CD4-positive, alpha-beta memory T cell (primary cell): ENCODE measurements at places on chromosomes 16 and 17. TPM values are rescaled to one million over a fixed set of nuclear protein-coding genes. Genes with fewer than 3 reads are reported as not detected.
A peak's percentile ranks its signal among the peaks of the same experiment; 100 is the strongest.

DNA sequence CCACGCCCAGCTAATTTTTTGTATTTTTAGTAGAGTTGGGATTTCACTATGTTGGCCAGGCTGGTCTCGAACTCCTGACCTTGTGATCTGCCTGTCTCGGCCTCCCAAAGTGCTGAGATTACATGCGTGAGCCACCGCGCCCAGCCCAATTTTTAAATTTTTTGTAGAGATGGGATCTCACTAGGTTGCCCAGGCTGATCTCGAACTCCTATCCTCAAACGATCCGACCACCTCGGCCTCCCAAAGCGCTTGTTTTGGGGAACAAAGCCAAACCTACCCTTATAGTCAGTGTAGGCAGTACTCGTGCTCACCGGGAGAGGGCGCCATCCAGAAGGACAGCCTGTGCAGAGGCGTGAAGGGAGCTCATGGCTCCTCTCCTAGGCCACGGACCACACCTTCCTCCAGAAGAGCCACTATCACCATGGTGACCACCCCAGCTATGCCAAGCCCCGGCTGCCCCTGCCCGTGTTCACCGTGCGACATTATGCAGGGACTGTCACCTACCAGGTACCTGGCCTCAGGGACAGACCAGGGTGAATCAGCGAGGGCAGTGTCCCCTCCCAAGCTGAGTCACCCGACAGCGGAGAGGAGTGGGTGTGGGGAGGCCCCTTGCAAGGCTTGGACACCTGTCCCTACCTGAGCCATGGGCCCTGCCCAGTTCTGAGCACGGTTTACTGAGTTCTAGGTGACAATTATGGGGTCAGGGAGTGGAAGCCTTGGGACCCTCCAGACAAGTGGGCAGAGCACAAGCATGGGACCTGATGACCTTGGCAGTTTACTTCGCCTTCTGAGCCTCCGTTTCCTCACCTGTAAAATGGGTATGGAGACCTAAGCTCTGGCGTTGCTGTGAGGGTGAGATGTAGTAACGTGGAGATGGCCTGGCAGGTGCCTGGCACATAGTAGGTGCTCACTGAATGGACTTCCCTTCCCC is 13.7 kb downstream of the MYO15B start:
- DNase-seq: peak; percentile 48

- no peak for DNase-seq
Measured at GRCh38 chr17:82157046-82158035, 55.3 kb downstream of the CCDC57 start.

The TRPV2 gene
- 101 TPM for total RNA-seq

GRCh38 chr17:78214706-78215061 is 631 bp downstream of the BIRC5 start:
- no peak for DNase-seq

GRCh38 chr17:34307110-34307509 is 12.1 kb upstream of the CCL8 start:
- no peak for DNase-seq

GRCh38 chr16:69324585-69325253 is 5.7 kb downstream of the PDF start:
- DNase-seq: no peak

DNA sequence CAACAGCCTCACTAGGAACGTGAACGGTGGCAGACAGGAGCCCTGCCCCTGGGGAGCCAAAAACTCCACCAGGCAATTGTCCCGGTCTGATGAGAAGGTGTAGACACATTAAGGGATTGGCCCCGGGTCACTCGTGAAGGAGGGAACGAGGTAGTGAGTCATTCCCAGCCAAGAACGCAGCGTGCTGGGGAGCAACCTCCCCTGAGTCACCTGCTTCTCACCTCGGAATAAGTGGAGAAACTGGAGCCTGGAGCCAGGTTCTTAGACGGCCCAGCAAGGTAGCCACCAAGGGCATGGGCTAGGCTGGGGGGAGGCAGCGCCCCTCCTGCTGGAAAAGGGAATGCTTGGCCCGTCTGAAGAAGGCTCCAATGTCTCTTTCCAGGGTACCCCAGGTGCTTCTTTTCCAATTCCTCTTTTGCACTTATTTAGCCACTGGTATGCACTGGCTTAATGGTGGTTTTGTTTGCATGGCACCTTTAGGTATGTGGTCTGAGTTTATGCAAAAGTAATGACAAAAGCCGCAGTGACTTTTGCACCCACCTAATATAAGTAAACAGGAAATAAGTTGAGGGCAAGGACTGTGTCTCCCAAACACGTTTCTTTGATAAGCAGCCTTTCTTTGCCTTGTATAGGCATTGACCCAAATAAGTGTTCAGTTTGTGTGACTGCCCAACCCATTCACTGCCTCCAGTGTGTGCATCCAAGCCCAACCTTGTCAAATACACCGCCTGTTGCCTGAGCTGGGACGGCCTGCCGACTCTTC is 1.8 kb upstream of the HELZ start:
- peak; percentile 60 for DNase-seq

GRCh38 chr17:22286337-22287041 is 594.2 kb downstream of the KCNJ18 start:
- DNase-seq: no peak

DNA sequence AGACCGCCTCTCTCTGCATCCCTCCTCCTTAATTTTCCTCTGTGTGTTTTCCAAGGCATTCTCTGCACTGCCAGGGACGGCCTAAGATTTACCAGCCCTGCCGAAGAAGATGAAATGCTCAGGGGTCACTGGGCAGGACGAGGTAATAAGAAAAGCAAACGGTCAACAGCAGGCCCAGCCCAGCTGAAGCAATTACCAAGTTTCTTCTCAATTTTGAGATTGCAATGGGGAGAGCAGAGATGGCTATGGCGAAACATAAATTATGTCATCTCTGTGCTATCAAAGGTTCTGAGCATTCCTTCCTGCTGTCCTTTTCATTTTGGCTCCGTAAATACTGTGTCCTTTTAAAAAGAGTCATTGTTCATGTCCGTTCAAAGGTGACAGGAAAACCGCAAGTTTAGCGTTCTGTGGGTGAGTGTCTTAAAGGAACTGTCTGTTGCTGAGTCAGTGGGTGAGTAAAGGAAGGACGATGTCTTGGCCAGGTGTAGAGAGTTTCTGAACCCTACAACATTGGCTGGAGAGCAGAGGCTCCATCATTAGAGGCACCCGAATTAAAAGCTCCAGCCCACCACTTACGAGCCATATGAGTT is 753.9 kb upstream of the EEF2KMT start:
- no peak for DNase-seq

DNA sequence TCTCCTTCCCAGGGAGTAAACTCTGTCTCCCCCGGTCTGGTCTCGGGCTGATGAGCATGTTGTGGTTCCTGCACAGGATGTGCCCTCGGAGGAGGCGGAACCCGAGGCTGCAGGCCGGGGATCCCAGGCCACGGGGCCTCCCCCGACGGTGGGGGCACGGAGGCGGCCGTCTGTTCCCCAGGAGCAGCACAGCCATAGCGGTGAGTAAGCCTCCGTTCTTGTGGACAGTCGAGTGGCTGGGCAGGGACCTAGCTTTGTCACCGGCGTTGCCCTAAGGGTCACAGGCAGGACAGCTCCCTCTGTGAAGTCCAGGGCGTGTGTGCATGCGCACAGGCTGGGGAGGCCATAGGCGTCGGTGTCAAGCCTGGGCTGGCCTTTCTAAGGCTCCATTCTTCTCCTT is 3.5 kb downstream of the ZNF213 start:
- DNase-seq: no peak

- no peak for DNase-seq
Measured at GRCh38 chr17:82979718-82980117, 99.7 kb upstream of the METRNL start.

- no peak for DNase-seq
Measured at GRCh38 chr16:65121870-65122723, at the start of gene CDH11. Gene CDH11, minus strand, starts transcription at chr16:65122063. Its CDS starts 117,194 bp downstream, at chr16:65004869.

The GNGT2 gene
- 2.9 TPM for total RNA-seq

The KRT31 gene
- total RNA-seq: not detected

DNA sequence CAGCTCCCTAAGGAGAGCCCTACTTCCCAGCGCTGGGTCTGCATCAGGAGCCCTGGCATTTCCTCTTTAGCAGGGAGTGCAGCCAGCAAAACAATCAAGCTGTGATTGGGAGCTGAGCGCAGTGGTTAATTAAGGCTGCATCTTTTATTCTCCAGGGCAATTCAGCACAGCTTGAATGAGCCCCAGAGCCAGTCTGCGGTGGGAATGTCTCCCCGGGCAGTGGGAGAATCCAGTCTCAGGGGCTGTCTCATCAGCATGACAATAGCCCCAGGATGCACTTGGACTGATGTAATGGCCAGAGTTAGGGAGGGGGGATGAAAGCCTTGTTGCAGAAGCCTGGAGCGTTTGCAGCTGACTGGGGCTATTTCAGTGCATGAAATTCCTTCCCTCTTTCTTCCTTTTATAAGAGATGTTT is 292.6 kb upstream of the SOX9 start:
- no peak for DNase-seq

GRCh38 chr16:8572919-8573724 is 17.2 kb downstream of the TMEM114 start:
- DNase-seq: no peak

GRCh38 chr16:17556276-17557052 is 85.7 kb upstream of the XYLT1 start:
- DNase-seq: no peak

DNA sequence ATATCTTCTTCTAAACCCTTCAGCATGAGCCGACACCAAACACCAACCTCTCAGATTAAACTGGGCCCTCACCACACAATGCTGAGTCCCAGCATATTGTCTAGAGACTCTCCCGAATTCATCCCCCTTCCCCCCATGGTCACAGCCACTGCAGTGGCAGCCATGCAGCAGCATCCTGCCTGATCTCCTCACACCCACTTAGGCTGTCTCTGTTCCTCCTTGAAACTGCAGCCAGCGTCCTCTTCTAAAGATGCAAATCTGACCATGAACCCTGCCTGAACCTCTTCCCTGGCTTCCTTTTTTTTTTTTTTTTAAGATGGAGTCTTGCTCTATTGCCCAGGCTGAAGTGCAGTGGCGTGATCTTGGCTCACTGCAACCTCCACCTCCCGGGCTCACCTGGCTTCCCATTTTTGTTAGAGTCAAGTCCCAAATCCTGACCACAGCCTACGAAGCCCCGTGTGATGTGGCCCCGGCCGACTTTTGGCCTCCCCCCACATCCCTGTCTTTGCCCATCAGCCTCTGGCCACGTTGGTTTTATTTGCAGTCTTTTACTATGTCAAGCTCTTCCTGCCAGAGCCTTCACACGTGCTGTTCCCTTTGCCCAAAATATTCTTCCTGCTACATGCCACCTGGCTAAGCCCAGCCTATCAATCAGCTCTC is 2.8 kb downstream of the FA2H start:
- no peak for DNase-seq

The TBC1D3G gene
- total RNA-seq: not detected

GRCh38 chr16:64174327-64174726 is 947.5 kb downstream of the CDH11 start:
- no peak for DNase-seq

DNA sequence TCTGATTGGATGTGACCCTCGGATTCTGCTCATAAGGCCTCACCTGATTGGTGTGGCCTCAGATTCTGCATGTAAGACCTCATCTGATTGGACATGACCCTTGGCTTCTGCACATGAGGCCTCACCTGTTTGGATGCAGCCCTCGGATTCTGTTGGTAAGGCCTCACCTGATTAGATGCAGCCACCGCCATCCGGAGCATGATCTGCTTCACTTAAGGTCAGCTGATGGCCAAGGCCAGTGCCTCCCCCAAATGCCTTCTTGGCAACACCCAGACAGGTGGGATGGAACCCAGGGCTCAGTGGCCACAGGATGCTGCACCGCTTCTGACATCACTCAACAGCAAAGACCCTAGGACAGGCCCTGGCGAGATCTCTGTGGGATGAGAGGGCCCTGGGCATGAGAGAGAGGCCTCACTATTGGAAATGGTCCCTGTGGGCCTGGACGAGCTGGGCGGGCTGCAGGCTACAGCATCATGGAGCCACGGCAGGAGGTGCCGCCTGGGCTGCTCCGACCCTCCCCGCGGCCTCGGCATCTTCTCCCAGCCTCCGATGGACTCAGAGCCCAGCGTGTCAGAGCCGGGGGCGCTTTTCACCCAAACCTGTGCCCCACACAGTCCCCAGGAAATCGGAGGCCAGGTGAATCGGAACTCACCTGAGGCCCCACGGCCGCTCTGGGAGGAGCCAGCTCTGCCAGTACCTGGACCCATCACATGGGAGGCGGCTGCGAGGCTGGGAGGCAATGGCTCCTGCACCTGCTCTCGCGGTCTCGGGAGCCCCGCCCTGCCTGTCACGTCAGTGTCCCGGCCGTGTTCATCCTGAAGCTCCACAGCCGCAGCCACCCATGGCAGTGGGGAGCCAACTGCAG is 60.9 kb upstream of the ZNF469 start:
- DNase-seq: no peak
